NCI-H1105 (cell line): ENCODE measurements at places on chromosomes 12 and 14.

- DNase-seq = no peak
These were observed 4.6 kb upstream of the LRP1-AS start for GRCh38 chr12:57151741-57152630.

- DNase-seq = no peak
These were observed 66.5 kb upstream of the CAND1 start for GRCh38 chr12:67202678-67203012.

GRCh38 chr12:104212516-104212915 lies 3.1 kb upstream of the TXNRD1 start:
- DNase-seq = no peak

GRCh38 chr14:61517911-61518384 lies 177.4 kb upstream of the HIF1A start:
- no peak for DNase-seq

DNA sequence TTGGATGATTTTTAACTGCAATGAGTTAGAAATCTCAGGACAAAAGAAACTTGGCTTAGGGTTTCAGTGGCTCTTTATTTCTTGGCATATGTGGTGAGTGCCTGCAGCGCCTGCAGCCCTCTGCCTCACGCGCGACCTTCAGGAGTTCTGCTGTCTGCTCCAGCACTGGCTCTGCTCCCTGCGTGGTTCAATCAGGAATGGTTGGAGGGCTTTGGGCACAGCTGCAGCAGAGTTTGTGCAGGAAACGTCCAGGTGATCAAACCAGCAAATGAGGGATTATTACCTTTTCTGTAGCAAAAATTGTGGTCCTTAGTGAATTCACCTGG lies 19.8 kb downstream of the PPM1H start:
- no peak for DNase-seq

GRCh38 chr14:72726444-72726843 lies 167.5 kb downstream of the DPF3 start:
- no peak for DNase-seq

DNA sequence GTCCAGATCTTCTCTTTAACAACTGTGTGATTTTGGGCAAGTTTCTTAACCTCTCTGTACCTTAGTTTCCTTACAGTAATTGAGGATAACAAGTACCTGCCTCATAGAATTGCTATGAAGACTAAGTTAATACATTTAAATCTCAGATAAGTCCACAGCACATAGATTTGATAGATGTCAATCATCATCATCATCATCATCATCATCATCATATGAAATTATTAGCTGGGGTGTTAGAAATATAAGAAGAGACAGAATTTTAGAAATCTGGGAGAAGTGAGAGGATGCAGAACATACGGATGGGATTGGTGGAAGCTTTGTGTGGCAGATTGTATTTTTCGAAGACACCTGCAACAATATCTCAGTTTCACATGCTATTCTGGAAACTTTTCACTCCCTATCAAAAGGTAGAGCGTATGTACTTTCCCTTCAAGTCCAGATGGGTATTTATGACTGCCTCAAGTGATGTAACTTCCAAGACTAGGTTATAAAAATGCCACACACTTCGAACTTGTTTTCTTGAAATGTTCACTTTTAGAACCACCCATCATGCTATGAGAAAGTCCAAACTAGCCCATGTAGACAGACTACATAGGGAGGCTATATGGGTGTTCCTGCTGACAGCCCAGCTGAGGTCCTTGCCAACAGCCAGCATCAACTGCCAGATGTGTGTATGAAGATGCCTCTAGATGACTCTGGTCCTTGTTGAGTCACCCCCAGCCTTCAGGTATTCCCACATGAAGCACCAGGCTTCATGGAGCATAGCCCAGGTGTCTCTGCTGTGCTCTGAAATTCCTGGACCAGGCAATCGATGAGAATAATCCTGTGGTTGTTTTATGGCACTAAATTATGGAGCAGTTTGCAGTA lies 20.7 kb upstream of the SDR39U1 start:
- DNase-seq = no peak

GRCh38 chr12:126617312-126617711 lies 1552.1 kb downstream of the AACS start:
- DNase-seq = no peak

DNA sequence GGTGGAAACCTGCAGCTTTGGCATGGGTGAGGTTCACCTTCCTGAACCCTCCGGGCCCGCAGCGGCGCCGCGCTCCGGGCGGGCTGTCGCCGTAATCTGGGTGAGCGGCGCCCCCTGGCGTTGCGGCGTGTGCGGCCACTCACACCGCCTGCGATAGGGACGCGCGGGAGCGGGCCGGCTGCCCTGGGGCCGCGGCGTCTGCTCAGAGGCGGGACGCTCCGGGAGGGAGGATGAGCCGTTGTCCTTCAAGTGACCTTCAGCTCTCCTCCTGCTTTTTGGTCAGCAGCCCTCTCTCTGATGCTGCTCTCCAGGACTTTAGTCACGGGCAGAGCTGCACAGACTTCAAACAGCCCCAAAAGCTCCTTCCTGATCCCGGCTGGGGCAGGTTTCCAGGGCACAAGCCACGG lies 211.7 kb upstream of the FKBP4 start:
- peak; percentile 70 for DNase-seq

DNA sequence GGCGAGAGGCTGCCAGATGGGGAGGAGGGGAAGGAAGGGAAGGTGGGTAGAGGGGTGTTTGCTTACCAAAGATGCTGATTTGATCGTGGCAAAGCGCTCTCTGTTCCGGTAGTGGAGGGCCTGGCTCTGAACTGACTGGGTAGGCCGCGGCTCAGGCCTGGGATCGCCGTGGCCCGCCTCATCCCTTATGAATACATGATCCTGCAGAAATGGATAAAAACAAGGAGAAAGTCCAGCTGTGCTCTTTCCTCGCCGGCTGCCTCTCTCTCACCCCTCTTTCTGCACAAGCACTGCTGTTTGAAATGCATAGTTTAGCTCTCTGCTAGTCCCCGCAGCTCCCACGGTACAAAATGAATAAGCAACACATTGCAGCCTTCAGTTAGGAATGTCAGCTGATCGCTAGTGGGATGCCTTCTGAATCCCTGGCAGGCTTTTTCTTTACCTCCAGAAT lies 53.8 kb downstream of the PEBP1 start:
- no peak for DNase-seq

DNA sequence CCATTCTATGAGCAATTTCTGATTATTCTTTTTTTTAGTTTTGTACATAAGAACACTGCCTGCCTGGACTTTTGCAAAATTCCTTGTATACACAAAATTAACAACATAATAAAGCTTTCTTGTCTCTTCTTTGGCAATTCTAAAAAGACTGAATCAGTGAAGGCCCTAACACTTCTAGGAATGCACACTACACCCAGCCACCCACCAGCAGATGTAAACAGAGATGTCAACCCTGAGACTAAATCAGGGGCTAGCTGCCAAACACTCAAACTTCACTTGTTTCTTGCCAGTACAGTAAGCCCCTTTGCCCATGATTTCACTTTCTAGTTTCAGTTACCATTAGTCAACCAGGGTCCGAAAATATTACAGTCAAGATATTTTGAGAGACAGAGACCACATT lies 15.5 kb downstream of the DCAF5 start:
- DNase-seq = no peak
